ENCODE measurements at places on chromosomes 1 and 21.

GRCh38 chr1:231186356-231187115, 24.7 kb downstream of the TRIM67 start:
- DNase-seq: no peak

GRCh38 chr1:112674440-112674985, at the start of gene MOV10:
MOV10 (plus strand) TSS chr1:112674659; CDS start chr1:112674913, 254 bp downstream.
- peak; percentile 55 for DNase-seq

DNA sequence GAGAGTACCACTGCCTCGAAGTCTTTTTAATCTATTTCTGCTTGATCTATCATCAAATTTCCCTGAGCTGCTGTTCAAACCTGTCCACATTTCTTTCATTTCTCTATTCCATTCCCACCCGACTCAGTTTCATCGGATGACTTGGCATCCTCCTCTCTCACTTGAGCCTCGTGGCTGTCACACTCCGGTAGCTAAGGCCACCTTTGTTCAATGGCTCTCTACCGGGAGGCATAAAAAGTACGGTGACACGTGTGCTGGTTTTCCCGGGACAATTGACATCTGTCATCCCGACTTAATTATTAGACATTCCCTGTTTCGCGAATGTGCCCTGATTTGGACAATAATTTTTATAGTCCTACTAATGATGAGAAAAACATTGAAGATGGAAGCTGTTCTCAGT, 22.6 kb downstream of the MIS18A start:
- DNase-seq: no peak

GRCh38 chr1:205971082-205971481, 27.8 kb upstream of the SLC26A9 start:
- DNase-seq: no peak

- peak; percentile 88 for DNase-seq
Measured at GRCh38 chr1:47997289-47998200, at the start of gene TRABD2B. TRABD2B (minus strand) TSS chr1:47997385.

- DNase-seq: no peak
Measured at GRCh38 chr1:222026280-222026679, 284.4 kb upstream of the DUSP10 start.

- DNase-seq: no peak
Measured at GRCh38 chr1:78236716-78237115, 190.9 kb downstream of the GIPC2 start.

GRCh38 chr1:31780632-31781031, 16.5 kb upstream of the ADGRB2 start:
- DNase-seq: no peak

DNA sequence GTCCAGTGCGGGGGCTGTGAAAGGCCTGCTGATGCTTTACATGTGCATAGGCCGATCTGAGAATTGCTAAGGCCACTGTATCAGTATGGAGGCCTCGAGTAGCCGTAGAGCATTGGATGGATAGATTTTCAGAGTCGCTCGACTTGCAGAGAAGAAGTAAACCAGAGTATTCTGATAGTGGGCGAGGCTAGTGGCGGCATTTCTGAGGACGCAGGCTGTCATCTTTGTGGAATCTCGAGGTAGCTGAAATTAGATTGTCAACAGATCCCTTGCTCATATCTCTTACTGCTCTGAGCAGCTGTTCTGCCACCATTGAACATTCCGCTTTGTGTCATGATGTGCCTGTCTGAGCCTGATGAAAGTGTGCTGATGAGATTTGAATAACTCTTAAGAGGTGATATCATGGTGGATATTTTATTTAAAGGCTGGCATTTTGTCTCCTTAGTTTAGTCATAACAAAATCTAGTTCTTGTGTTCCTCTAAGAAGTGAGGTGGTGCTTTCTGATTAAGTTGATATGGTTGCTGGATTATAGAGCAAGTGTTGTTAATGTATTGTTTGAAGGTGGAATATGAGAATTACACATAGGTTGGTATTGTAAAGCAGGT, 1.5 kb downstream of the KIF1B start:
- DNase-seq: no peak

- DNase-seq: peak; percentile 22
Measured at GRCh38 chr1:118589238-118589846, 398.8 kb downstream of the TBX15 start.

GRCh38 chr1:166418344-166418933, 251.6 kb upstream of the FAM78B start:
- no peak for DNase-seq

GRCh38 chr21:37407719-37408420, 41.3 kb downstream of the DYRK1A start:
- no peak for DNase-seq

GRCh38 chr21:21915816-21916215, 917.6 kb downstream of the NCAM2 start:
- no peak for DNase-seq

DNA sequence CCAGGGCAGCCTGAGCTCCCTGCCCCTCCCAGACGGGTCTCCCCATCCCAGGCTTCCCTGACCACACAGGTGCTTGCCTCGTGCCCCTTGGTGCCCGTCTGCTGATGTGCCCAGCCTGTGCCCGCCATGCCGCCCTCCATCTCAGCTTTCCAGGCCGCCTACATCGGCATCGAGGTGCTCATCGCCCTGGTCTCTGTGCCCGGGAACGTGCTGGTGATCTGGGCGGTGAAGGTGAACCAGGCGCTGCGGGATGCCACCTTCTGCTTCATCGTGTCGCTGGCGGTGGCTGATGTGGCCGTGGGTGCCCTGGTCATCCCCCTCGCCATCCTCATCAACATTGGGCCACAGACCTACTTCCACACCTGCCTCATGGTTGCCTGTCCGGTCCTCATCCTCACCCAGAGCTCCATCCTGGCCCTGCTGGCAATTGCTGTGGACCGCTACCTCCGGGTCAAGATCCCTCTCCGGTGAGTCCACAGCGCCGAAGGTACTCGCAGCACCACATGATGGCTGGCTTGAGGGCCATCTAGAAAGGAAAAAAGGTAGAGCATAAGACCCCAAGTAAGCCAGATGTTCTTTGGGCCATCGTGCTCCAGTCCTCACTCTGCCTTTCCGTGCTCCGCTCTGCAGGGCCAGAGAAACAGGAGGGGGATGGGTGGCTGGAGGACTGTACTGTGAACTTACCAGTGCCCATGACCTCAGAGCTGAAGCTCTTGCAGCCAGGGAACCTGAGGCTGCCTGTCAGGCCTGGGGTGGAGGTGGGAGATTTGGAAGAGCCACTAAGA, 1.4 kb downstream of the ADORA1 start:
- no peak for DNase-seq

GRCh38 chr1:26824731-26825130, 1.8 kb upstream of the ZDHHC18 start:
- DNase-seq: no peak

GRCh38 chr1:86429122-86429725, 5.3 kb downstream of the CLCA2 start:
- DNase-seq: no peak

GRCh38 chr1:83606416-83606955, 392.4 kb downstream of the TTLL7 start:
- DNase-seq: no peak

GRCh38 chr1:161044908-161045735, 655 bp downstream of the USF1 start:
- DNase-seq: peak; percentile 87

- no peak for DNase-seq
Measured at GRCh38 chr1:160862203-160863060, at the start of gene CD244. CD244 (minus strand) TSS chr1:160862887; CDS start chr1:160862677, 210 bp downstream.

DNA sequence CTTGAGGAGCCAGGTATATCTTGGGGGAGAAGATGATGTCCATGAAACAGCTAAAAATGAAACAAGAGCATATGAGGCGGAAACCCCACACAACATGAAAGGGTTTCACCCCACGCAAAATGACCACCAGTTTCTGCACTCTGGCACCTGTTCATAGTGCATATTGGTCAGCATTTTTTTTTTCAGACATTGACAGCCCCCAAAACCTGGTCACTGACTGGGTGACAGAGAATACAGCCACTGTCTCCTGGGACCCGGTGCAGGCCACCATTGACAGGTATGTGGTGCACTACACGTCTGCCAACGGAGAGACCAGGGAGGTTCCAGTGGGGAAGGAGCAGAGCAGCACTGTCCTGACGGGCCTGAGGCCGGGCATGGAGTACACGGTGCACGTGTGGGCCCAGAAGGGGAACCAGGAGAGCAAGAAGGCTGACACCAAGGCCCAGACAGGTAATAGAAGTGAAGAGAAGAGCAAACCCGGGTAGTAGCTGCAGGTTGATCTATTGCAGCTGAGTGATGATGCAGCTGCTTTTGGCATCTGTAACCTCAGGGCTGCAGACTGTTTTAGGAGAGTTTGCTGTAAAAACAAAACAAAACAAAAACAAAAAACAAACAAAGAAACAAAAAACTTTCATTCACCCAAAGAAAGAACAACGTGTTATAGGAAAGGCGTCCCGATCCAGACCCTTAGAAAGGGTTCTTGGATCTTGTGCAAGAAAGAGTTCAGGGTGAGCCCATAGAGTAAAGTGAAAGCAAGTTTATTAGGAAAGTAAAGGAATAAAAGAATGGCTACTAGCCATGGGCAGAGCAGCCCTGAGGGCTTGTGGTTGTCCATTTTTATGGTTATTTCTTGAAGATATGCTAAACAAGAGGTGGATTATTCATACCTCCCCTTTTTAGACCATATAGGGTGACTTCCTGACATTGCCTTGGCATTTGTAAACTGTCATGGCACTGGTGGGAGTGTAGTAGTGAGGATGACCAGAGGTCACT, 51.0 kb downstream of the TNN start:
- DNase-seq: no peak

- DNase-seq: no peak
Measured at GRCh38 chr1:97383797-97384196, 537.0 kb downstream of the DPYD start.

GRCh38 chr1:74467786-74468377, 44.5 kb downstream of the LRRC53 start:
- no peak for DNase-seq

DNA sequence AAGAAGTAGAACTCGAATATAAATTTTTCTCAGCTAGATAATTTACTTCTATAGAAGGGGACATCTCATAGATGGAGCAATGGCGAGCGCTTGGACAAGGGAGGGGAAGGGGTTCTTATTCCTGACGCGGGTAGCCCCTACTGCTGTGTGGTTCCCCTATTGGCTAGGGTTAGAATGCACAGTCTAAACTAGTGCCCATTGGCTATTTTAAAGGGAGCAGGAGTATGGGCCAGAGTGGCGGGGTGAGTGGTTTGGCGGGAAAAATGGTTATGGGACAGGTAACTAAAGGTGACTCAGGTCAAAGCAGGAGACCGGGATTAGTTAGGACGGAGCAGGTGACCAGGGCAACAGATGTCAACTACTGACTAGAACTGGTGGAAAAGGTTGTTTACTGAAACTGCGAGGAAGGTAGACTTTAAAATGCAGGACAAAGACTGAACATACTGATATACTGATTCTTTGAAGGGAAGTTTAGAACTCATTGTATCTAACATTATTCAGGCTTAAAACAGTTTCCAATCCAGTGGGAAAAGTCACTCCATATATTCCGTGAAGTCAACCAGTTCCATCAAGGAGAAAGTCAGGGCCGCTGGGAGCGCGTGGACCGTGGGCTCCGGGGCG, 940 bp upstream of the ATAD3A start:
- no peak for DNase-seq

GRCh38 chr1:221667504-221667903, 74.4 kb downstream of the DUSP10 start:
- no peak for DNase-seq

GRCh38 chr1:246318622-246319021, 188.5 kb downstream of the SMYD3 start:
- no peak for DNase-seq

GRCh38 chr1:32886004-32886827, at the start of gene HPCA:
HPCA (plus strand) TSS chr1:32886491; CDS start chr1:32888899, 2,408 bp downstream.
- peak; percentile 80 for DNase-seq

Measured in glutamatergic neuron (in vitro differentiated cells).